ENCODE measurements at places on chromosomes 2 and 18. TPM values are rescaled to one million over a fixed set of nuclear protein-coding genes. Genes with fewer than 3 reads are reported as not detected.

DNA sequence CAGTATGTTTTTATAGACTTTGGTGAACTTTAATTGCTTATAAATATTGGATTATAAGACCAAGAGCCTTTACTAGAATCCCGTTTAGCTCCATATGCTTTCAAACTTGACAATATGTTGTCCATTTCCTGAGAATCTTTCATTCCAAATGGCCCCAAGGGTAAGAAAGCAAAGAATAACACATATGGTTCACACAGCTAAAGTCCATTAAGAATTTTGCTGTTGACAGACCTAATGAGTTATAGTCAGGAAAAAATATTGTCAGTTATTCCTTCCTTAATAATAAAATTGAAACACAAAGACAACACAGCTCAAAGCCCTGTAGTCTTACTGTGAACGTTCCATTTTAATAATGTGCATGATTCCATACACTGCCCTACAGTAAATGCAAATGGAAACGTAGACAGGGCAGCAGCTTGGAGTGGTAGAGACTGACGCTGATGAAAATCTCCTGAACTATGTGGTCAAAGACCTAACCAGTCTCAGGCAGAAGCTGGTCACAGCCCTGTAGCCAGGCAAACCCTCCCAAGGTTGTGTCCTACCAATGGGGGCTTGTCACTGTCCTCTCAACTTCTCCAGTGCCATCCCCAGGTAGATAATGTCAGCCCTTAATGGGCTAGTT is 49.0 kb upstream of the ATIC start:
- DNase-seq: no peak

- DNase-seq: no peak
Observed at GRCh38 chr2:239469106-239469960, 68.5 kb upstream of the HDAC4 start.

DNA sequence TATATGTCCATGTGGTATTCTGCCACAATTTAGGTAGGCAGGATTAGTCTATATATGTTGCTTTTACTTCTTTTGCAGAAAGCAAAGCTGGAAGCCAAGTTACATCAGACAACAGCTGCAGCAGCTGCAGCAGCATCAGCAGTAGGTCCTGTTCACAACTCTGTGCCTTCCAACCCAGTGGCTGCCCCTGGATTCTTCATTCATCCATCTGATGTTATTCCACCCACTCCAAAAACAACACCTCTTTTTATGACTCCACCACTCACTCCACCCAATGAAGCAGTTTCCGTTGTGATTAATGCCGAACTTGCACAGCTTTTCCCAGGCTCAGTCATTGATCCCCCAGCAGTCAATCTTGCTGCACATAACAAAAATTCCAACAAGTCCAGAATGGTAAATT is 107.6 kb downstream of the BIRC6 start:
- DNase-seq: no peak

DNA sequence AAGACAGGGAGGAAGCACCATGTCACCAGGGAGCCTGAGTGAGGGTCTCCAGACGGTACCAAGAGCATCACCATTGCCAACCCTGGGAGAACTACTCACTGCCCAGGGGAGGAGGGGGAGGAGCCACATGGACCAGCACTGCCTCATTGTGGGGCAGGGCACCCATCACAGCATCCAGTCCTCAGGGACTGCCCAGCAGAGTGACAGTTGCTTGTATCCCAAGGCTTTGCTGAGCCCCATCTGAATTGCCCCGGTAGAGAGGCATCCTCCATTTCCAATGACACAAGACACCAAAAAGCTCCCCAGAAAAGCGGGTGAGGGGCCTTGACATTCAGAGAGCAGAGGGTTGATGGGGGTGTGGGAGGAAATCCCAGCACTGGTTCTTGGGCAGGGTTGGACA is 6.8 kb upstream of the CIB4 start:
- DNase-seq: no peak

- no peak for DNase-seq
Observed at GRCh38 chr2:128834207-128834879, 515.7 kb upstream of the HS6ST1 start.

GRCh38 chr2:164796999-164797398 is 44.6 kb downstream of the COBLL1 start:
- DNase-seq: no peak

- DNase-seq: no peak
Observed at GRCh38 chr2:126885751-126886210, 12.9 kb upstream of the TEX51 start.

GRCh38 chr2:238895891-238896600 is 48.2 kb downstream of the TWIST2 start:
- peak; percentile 77 for DNase-seq

DNA sequence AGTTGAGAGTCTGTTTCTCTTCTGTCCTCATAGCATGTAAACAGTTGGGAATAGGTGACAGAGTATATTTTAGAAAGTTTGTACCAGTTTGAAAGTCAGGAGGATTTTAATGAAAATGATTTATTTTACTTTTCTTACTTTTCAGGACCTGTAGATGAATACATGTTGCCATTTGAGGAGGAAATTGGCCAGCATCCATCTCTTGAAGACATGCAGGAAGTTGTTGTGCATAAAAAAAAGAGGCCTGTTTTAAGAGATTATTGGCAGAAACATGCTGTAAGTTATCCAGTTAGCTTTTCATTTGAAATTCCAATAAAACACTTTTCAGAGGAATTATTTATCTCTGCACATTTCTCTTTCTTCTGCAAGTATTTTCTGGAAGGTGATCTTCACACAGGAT is 81.1 kb downstream of the ACVR2A start:
- DNase-seq: no peak

- no peak for DNase-seq
Observed at GRCh38 chr2:104845946-104846785, 7.7 kb upstream of the POU3F3 start.

- no peak for DNase-seq
Observed at GRCh38 chr18:50869150-50869549, 9.8 kb upstream of the ME2 start.

DNA sequence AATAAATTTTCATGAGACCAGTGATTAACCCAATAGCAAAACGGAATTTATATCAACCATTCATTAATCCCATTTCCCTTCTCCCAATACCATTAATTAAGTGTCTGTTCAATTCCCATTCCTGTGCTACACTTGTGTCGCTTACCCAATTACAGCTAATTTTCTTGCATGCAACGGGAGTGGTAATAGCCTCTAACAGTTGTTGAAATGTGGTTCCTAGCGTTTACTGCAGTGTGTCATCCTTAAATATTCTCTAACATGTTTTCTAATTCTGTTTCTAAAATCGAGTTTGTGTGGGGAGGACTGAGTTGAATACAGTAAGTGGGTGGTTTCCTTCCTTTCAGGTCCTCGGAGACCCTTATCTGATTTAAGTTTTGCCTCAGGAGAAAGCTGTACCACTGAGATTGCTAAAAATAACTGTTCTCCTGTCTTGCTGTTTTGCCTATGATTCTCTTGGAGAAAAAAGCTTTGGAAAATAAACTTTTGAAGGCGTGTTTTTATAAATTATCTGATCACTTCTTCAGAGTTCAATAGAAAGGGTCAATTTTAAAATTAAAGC is 59.3 kb upstream of the LRRTM1 start:
- DNase-seq: no peak

- DNase-seq: no peak
Observed at GRCh38 chr2:14428056-14428455, 204.5 kb upstream of the LRATD1 start.

- DNase-seq: no peak
Observed at GRCh38 chr2:34652636-34653035, 1053.5 kb upstream of the FAM98A start.

DNA sequence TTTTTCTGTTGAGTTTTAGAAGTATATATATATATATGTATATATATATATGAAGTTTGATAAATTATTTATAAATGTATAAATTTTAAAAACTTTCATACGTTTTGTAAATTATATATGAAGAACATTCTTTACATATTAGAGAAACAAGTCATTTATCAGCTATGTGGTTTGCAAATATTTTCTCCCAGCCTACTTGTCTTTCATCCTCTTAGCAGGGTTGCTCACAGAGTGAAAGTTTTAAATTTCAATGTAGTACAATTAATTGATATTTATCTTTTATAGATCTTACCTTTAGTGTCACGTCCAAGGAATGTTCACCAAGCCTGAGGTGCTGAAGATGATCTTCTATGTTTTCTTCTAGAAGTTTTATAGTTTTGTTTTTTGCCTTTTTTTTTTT is 78.3 kb upstream of the HS6ST1 start:
- DNase-seq: no peak

DNA sequence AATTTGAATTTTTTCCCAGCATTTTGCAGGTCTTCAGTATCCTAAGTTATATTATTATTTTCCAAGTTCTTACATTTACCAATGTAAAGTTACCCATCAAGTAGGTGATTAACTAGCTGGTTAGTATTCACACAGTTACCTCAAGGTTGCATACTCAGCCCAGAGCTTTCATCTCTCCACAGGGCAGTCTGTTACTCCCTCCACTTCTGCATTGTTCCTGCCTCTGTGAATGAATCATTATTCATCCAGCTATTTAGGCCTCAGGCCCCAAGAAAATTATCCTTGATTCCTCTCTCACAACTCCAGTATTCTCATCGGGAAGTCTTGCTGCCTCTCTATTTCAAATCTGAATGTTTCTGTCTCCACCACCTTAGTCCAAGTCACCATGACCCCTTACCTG is 92.2 kb downstream of the SMC6 start:
- no peak for DNase-seq

- no peak for DNase-seq
Observed at GRCh38 chr2:175743011-175743410, 259.1 kb downstream of the LNPK start.

GRCh38 chr2:29065068-29065811 is 9.1 kb downstream of the PCARE start:
- DNase-seq: no peak

DNA sequence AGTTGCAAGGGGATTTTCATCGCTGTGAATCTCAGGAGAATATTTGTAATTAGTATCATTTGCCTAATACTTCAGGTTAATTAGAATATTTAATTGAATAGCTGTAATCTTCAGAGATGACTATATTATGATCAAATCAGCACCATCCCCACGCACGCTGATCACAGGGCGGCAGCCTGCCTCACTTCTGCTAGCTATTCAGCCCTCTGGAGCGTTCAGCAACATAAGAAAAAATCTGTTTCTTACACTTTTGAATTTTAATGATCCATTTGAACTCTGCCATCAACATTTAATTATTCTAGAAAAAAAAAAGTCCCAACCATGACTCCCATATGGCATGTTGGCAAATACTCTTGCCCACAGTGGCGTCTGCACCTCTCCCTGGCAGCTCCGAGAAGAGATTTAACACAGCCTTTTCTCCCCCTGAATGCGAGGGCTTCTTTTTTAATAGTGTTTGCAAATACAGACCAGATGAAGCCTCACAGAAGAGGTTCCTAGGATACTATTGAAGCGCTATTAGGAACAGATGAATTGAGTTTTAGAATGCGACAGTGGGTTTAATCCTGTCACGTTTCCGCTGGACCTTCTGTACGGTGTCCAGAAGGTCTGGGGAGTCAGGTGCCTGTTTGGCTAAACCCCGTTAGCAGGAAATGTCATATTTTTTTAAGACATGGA is 731.9 kb upstream of the SALL3 start:
- DNase-seq: no peak

GRCh38 chr18:27413495-27414401 is 228.6 kb upstream of the CHST9 start:
- DNase-seq: no peak

- DNase-seq: no peak
Observed at GRCh38 chr2:70723286-70723885, 44.6 kb downstream of the ADD2 start.

DNA sequence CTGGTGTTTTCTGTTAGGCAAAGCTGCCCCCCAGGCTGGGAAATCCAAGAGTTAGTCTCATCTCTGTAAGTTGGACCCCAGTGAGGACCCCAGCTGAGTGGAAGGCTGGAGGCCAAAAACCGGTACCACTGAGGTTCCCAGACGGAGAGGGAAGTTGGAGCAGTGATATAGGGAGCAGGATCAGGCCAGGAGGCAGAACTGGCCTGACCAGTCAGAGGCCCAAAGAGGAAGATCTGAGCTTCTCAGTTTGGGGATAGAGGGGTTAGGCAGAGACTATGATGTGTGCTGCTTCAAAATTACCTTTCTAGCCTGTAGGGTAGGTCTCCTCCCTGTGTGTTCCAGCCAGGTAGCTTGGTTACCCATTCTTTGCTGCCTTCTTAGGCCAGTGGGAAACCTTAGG is 4.6 kb upstream of the RNF181 start:
- no peak for DNase-seq

DNA sequence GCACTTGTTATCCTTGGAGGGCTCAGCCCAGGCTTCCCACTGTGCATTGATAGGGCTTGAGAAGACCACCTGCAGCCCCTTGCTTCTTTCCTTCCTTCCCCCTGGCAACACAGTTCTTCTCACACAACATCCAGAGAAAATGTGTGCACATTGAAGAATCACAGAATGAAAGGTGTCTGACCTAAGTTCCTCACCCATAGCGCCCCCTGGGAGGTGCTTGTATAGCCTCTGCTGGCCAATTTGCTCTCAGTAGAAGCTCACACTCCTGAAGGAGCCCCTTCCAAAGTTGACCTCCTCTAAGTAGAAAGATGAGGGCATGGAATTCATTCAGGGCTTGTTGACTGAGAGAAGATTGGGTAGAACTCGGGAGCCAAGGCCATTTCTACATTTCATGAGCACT is 758.4 kb upstream of the KLHL29 start:
- no peak for DNase-seq

- DNase-seq: no peak
Observed at GRCh38 chr2:70103531-70104061, 16.3 kb downstream of the PCBP1 start.

GRCh38 chr2:191846515-191847476 is at the start of gene CAVIN2:
Gene CAVIN2, minus strand, starts transcription at chr2:191847088. Its CDS starts 163 bp downstream, at chr2:191846925.
- peak; percentile 73 for DNase-seq

GRCh38 chr2:10136101-10136934 is 13.8 kb downstream of the RRM2 start:
- no peak for DNase-seq

GRCh38 chr2:226325526-226325925 is 474.1 kb downstream of the IRS1 start:
- DNase-seq: no peak

DNA sequence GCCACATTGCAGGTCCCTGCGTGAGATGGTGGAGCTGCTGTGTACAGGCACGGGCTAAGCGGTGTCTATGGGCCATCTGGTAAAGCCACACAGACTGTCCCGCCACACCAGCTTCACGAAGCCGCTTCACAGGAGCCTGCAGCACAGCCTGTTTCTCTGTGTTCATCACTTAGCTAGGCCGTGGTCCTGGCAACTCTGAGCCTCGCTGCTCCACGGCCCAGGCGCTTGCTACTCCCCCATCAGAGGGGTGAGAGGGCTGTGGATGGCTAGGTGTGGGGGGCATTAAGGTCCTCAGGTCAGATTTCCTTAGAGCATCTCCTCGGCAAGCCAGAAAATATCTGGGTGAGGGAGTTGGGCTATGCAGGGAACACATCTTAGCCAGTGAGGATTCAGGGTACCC is 225.7 kb downstream of the GLI2 start:
- DNase-seq: no peak

The C2orf81 gene
- 5.5 TPM for total RNA-seq

The ITGB6 gene
- 96.3 TPM for total RNA-seq

The MITD1 gene
- 27.0 TPM for total RNA-seq

The SPP2 gene
- not detected for total RNA-seq

The AGXT gene
- total RNA-seq: 0.31 TPM

The LDLRAD4 gene
- total RNA-seq: 39.7 TPM

The SKA1 gene
- total RNA-seq: 0.39 TPM

The TPO gene
- total RNA-seq: 4.2 TPM

The ALLC gene
- not detected for total RNA-seq

The SLC30A3 gene
- total RNA-seq: not detected

The LONRF2 gene
- 3.6 TPM for total RNA-seq

The EPG5 gene
- 35.8 TPM for total RNA-seq

All from ureter (tissue), 1 donor.